T-helper 17 cell (primary cell): ENCODE measurements at places on chromosomes 11 and 22. TPM values are rescaled to one million over a fixed set of nuclear protein-coding genes. Genes with fewer than 3 reads are reported as not detected.
A peak's percentile ranks its signal among the peaks of the same experiment; 100 is the strongest.

- peaks cover 3% of the 10 kb centered on the region for H3K4me1 ChIP-seq
- DNase-seq: no peak
- H3K27me3 ChIP-seq: no peaks in the 10 kb centered on the region
- H3K4me3 ChIP-seq: no peak overlapping the region
- no peak overlapping the region for H3K27ac ChIP-seq
Observed at GRCh38 chr22:31876156-31876920, 68.0 kb upstream of the YWHAH start.

GRCh38 chr11:57055744-57056143, 67.0 kb downstream of the OR5AK2 start:
- no peaks in the 10 kb centered on the region for H3K4me1 ChIP-seq
- H3K36me3 ChIP-seq: no peaks in the 10 kb centered on the region
- H3K27me3 ChIP-seq: no peaks in the 10 kb centered on the region
- no peak overlapping the region for H3K27ac ChIP-seq

- no peak overlapping the region for H3K4me3 ChIP-seq
- no peaks in the 10 kb centered on the region for H3K4me1 ChIP-seq
- peaks cover 64% of the 10 kb centered on the region for H3K27me3 ChIP-seq
- no peaks in the 10 kb centered on the region for H3K36me3 ChIP-seq
- no peak overlapping the region for H3K27ac ChIP-seq
Observed at GRCh38 chr11:45432100-45432499, 146.0 kb upstream of the SYT13 start.

- no peaks in the 10 kb centered on the region for H3K27me3 ChIP-seq
- no peak overlapping the region for H3K4me3 ChIP-seq
Observed at GRCh38 chr11:93686812-93687211, 25.3 kb downstream of the CEP295 start.

GRCh38 chr11:75667255-75667830, 1.5 kb downstream of the MAP6 start:
- H3K36me3 ChIP-seq: peaks cover 5% of the 10 kb centered on the region
- H3K4me3 ChIP-seq: peak overlapping the region; percentile 90
- peaks cover 83% of the 10 kb centered on the region for H3K27me3 ChIP-seq
- H3K4me1 ChIP-seq: peaks cover 10% of the 10 kb centered on the region

DNA sequence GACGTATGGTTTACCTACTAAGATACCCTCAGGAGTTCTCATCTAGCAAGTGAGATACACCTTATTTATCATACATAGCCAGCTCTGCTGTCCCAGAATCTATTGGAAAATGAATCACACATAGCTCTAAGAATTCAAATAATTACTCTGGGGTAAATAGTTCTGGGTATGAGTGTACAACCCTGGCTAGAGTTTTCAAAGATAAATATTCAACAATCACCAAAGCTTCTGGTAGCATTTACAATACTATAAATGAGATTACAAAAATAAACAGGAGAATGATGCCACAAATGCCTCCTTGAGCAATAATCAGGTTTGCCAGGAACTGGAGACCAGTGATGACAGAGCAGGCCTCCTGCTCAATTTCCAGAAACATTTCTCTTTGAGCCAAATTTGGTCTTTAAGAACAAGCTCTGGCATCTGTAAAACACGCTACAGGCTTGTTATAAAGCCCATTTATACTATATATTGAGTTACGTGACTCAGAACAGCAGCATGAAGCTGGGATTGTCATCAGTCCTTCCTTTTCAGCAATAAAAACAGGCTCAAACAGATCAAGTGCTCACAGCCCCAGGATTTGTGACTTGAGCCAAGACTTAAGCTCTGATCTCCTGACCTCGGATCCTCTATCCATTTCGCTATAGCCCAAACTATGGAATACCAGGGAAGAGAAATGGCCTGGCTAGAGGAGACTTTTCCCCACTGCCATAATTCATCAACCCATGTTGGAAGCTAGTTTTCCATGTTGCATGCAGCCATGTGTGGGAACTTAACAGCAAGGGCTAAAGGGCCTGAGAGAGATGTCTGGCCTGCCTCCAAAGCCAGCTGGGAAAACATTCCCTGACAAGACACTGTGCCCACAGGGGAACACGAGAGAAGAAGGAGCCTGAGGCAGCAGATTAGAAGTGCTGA, 19.7 kb downstream of the RAB30 start:
- DNase-seq: no peak
- peaks cover 3% of the 10 kb centered on the region for H3K36me3 ChIP-seq
- peaks cover 23% of the 10 kb centered on the region for H3K4me1 ChIP-seq
- no peaks in the 10 kb centered on the region for H3K27me3 ChIP-seq
- no peak overlapping the region for H3K27ac ChIP-seq
- no peak overlapping the region for H3K4me3 ChIP-seq

GRCh38 chr11:12207384-12208150, 97.2 kb downstream of the MICAL2 start:
- H3K4me1 ChIP-seq: peaks cover 45% of the 10 kb centered on the region
- no peak for DNase-seq
- H3K27ac ChIP-seq: peak overlapping the region; percentile 17
- H3K36me3 ChIP-seq: peaks cover 20% of the 10 kb centered on the region

- no peak overlapping the region for H3K4me3 ChIP-seq
- H3K36me3 ChIP-seq: no peaks in the 10 kb centered on the region
- no peaks in the 10 kb centered on the region for H3K4me1 ChIP-seq
- no peak overlapping the region for H3K27ac ChIP-seq
- peaks cover 36% of the 10 kb centered on the region for H3K27me3 ChIP-seq
- no peak for DNase-seq
Observed at GRCh38 chr22:45896964-45897538, 79.9 kb downstream of the WNT7B start.

- H3K4me3 ChIP-seq: no peak overlapping the region
- DNase-seq: no peak
- no peaks in the 10 kb centered on the region for H3K36me3 ChIP-seq
- no peaks in the 10 kb centered on the region for H3K27me3 ChIP-seq
- H3K27ac ChIP-seq: no peak overlapping the region
- no peaks in the 10 kb centered on the region for H3K4me1 ChIP-seq
Observed at GRCh38 chr11:41256041-41256440, 203.4 kb downstream of the LRRC4C start.

DNA sequence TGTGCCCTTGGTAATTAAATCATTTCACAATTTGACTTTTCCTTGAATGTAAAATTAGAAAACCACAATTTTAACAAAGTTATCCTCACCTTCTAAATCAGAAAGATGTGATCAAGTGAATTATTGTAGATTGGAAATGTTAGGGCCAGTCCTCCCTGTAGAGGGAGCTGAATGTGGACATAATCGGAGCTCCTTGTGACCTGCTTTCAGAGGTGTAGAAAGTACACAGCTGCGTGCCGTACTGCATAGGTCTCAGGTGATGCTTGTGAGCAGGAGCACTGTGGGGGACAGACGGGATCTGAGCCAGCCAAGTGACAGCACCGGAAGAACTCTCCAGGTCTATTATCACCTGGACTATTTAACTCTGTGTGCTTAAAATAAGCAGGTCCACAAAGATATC, 338.0 kb downstream of the AASDHPPT start:
- H3K36me3 ChIP-seq: no peaks in the 10 kb centered on the region
- DNase-seq: no peak
- H3K27ac ChIP-seq: no peak overlapping the region
- H3K27me3 ChIP-seq: no peaks in the 10 kb centered on the region
- H3K4me1 ChIP-seq: no peaks in the 10 kb centered on the region
- H3K4me3 ChIP-seq: no peak overlapping the region

- peaks cover 39% of the 10 kb centered on the region for H3K27me3 ChIP-seq
- peaks cover 7% of the 10 kb centered on the region for H3K36me3 ChIP-seq
- no peak overlapping the region for H3K27ac ChIP-seq
- H3K4me3 ChIP-seq: no peak overlapping the region
- DNase-seq: no peak
Observed at GRCh38 chr22:36929621-36930020, 16.2 kb downstream of the CSF2RB start.

DNA sequence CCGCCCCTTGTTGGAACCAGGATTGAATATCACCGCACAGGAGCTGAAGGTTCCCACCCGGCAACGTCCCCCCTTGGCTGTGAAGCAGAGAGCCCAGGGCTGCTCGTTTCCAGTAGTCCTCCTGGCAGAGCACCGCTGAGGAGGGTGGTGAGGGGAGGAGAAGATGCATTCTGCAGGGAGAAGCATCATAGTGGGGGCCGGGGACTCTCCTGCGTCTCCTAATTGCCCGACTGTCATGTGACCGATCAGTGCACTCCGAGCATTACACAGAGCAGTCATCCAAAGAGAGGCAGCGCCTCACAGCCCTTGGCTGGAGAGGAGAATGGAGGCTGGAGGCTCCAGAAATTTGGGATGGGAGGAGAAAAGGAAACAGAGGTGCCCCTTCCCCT, 85.0 kb upstream of the SEPTIN5 start:
- peaks cover 18% of the 10 kb centered on the region for H3K27me3 ChIP-seq
- H3K4me1 ChIP-seq: peaks cover 3% of the 10 kb centered on the region
- no peak overlapping the region for H3K4me3 ChIP-seq
- no peak for DNase-seq

DNA sequence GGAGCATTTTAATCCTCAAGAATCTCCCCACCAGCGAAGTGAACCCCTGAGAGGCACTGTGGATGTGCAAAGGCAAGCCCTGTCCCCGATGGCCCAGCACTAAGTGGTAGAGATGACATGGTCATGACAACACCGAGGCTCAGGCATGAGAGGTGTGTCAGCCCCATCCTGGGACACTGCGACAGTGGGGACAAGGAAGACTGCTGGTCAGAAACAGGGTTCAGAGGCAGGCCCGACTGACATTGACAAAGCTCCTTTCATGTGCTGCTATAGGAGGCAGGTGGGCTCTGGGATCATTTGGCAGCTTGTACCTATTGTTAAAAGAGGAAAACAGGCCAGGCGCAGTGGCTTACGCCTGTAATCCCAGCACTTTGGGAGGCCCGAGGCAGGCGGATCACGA, 54.3 kb upstream of the MYEOV start:
- peaks cover 2% of the 10 kb centered on the region for H3K4me1 ChIP-seq
- no peak overlapping the region for H3K27ac ChIP-seq
- H3K4me3 ChIP-seq: no peak overlapping the region
- DNase-seq: no peak
- no peaks in the 10 kb centered on the region for H3K36me3 ChIP-seq

- H3K4me1 ChIP-seq: peaks cover 36% of the 10 kb centered on the region
- H3K27ac ChIP-seq: no peak overlapping the region
- H3K27me3 ChIP-seq: no peaks in the 10 kb centered on the region
- no peak overlapping the region for H3K4me3 ChIP-seq
Observed at GRCh38 chr11:128036556-128037093, 550.7 kb downstream of the ETS1 start.

DNA sequence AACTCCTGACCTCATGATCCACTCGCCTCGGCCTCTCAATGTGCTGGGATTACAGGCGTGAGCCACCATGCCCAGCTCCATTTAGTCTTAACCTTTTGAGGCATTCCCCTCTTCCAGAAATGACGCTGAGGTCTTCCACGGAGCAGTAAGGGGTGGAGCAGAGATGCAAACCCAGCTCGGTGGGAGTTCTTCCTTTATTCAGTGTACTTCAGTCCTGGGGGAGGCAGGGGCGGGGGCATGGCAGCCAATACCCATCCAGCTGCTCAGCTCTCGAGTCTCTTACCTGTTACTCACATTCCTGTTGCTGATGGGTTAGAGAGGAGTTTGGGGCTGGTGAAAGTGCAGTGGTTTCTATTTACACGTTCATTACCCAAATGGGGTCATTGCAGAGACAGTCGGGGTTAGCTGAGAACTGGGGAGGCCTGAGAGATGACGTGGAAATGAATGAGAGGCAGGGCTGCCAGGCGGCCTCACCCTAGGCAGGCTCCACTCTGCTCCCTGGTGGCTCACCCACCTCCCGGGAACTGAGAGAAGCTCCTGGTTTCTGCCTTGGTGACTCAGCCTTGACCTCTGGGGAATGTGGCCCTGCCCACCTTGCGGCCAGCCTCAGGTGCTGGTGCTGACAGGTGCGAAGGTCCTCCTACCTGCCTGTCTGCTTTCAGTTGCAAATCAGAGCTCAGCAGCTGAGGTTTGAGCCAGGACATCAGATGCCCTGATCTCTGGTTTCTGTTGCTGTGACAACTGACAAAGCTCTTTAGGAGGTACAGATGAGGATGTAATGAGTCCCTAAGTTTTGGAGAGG, 13.4 kb upstream of the ST14 start:
- peaks cover 17% of the 10 kb centered on the region for H3K4me1 ChIP-seq
- peak overlapping the region; percentile 83 for H3K27ac ChIP-seq
- no peak for DNase-seq
- H3K36me3 ChIP-seq: peaks cover 2% of the 10 kb centered on the region

DNA sequence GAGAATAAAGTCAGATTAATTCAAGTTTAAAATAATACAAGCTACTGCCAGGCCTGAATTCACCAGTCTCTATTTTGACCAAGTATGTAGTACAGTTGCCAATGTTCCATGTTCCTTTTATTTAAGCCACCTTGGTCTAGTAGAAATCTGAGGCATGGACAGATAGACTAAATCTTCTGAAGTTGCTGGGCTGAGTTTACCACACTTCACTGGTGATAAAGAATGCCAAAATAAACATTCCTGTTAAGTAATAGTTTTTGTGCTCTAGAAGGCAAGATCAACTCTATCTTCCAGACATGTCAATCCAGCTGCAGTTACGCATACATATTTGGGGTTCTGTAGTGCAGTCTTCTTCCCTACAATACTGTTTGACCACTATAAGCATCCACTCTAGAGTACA, 83.9 kb upstream of the C11orf87 start:
- H3K4me1 ChIP-seq: no peaks in the 10 kb centered on the region
- no peaks in the 10 kb centered on the region for H3K36me3 ChIP-seq
- no peak for DNase-seq
- H3K27me3 ChIP-seq: no peaks in the 10 kb centered on the region
- H3K27ac ChIP-seq: no peak overlapping the region

MAPK8IP2 gene
- total RNA-seq: 0.08 TPM

PVALB gene
- total RNA-seq: 7.4 TPM

NXPE2 gene
- total RNA-seq: not detected

MN1 gene
- total RNA-seq: 0.40 TPM

NRXN2 gene
- total RNA-seq: 0.21 TPM
